Psoas muscle (tissue), 8 donors: ENCODE measurements at places on chromosomes 6 and 20. TPM values are rescaled to one million over a fixed set of nuclear protein-coding genes. Genes with fewer than 3 reads are reported as not detected.

GRCh38 chr6:70823651-70824050, 133.2 kb downstream of the B3GAT2 start:
- no peak for DNase-seq

GRCh38 chr20:17423782-17424181, 107.4 kb downstream of the BFSP1 start:
- no peak for DNase-seq

DNA sequence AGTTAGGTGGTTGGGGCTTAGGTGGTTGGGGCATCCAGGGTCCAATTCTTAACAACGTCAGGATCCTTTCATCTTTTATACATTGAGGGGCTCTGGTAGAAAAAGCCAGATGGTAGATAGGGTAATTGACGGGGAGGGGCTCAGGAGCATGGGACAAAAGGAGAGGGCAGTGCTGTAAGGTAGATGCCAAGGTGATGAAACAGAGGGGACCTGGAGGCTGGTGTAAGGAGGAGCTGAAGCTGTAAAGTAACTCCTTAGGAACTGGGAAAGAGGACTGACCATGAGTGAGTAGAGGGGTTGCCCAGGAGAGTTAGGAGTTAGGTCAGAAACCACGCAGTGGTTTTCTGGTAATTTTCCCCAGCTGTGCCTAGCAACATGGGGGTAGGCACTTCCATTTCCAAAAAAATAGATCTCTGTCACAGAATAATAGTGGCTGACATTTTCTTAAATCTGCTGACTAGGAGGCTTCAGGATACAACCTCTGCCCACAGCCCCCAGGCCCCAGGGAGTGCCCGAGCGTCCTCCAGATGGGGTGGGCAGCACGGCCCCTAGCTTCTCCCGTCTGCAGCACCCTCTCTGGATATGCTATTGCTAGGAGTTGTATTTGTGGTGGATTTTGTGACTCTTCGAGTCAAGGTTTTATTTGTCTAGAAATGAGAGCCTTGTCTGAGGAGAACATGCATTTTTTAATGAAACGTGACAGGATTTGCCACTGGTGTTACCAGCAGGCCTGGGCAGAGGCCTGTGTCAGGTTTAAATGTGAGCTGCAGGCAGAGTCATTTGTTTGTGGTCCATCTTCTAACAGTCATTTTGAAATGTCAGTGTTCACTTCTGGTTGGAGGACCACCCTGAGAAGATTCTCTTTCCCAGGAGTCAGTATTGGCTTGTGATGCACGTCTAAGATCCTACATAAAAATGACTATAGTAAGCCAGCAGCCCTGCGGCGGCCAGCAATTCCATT, 44.6 kb downstream of the TULP4 start:
- no peak for DNase-seq

DNA sequence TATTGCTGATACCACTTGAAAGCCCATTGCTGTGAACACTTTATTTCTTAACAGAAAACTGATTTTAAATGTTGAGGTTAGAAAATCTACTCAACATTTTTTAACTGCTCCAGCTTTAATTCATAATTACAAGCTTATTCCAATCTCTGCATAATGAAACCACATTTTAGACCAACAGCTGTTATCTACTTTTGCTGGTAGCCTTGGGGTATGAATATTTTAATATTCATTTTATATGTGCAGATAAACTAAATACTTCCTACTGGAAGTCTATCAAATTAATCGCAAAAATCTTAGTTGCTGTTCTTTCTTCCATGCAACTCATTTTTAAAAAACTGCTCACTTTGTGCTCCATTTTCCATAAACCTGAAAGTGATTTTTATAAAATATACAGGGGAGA, 189.3 kb upstream of the SLC35B3 start:
- DNase-seq: no peak

- no peak for DNase-seq
These were observed 53.7 kb downstream of the PPP1R16B start for GRCh38 chr20:38859070-38859690.

GRCh38 chr20:50050660-50051308, 62.2 kb downstream of the UBE2V1 start:
- DNase-seq: no peak

- no peak for DNase-seq
These were observed 151.7 kb downstream of the THBS2 start for GRCh38 chr6:169101981-169102380.

- DNase-seq: no peak
These were observed 1.1 kb downstream of the SYNJ2 start for GRCh38 chr6:157982563-157983405.

DNA sequence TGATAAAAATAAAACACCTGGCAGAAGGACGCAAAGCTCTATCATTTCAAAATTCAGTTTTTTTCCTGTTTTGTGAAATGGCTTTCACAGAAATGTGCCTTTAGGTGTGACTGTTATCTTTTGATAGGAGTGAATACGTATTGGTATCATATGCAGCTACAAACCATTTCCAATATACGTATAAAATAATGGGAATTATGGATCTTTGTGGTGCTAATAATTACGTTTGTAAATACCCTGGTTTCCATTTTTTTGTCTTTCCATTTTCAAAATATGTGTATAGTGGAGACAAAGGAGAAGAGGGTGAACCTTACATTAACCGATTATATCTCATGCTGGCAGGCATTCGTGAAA, 108.7 kb upstream of the GMDS start:
- DNase-seq: no peak

- no peak for DNase-seq
These were observed 859.7 kb upstream of the ADGRB3 start for GRCh38 chr6:67775333-67775732.

GRCh38 chr6:85764844-85765243, 122.2 kb upstream of the SYNCRIP start:
- DNase-seq: no peak

GRCh38 chr6:111154981-111155380, 67.7 kb downstream of the SLC16A10 start:
- no peak for DNase-seq

DNA sequence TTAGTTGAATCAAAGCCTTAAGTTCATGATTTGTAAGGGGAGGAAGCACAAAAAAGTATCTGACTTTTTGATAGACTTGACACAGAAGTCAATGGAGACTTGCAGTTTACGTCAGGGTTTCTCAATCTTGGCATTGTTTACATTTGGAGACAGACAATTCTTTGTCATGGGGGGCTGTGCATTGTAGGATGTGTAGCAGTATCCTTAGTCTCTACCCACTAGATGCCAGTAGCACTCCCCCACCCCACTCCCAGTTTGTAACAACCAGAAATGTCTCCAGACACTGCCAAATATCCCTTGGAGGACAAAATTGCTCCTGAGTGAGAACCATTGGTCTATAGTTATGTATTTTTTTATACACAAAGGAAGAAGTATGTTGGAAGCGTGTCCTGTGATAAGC, 434.1 kb downstream of the RFPL4B start:
- DNase-seq: no peak

GRCh38 chr20:25309395-25310267, 61.7 kb downstream of the PYGB start:
- DNase-seq: peak; percentile 72

DNA sequence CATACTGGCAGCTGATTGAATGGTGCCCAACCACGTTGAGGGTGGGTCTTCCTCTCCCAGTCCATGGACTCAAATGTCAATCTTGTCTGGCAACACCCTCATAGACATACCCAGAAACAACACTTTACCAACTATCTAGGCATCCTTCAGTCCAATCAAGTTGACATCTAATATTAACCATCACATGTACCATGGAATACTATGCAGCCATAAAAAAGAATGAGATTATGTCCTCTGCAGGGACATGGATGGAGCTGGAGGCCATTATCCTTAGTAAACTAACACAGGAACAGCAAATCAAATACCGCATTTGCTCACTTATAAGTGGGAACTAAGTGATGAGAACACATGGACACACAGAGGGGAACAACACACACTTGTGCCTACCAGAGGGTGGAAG, 206.9 kb upstream of the RNF217 start:
- DNase-seq: no peak

- DNase-seq: no peak
These were observed 266.3 kb downstream of the PTPRT start for GRCh38 chr20:42923348-42923918.

DNA sequence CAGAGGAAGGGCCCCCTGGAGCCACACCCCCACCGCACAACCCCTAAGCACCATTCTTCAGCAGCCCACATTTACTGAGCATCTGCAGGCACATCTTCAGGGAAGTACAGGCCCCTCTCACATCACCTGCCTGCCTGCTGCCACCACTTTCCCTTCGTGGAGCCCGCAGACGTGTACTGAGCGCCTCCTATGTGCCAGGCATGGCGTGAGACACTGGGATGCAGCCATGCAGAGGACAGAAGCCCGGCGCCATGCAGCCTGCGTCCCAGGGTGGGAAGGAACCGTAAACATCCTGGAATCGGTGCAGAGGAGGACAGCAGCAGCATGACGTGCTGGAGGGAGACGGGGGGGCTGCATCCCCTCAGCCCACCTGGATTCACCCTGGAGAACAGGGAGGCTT, 78.1 kb downstream of the GRM4 start:
- DNase-seq: no peak

- no peak for DNase-seq
These were observed 488.9 kb downstream of the PRKN start for GRCh38 chr6:162238675-162239074.

- DNase-seq: no peak
These were observed 20.4 kb upstream of the UNC93A start for GRCh38 chr6:167270499-167271311.

DNA sequence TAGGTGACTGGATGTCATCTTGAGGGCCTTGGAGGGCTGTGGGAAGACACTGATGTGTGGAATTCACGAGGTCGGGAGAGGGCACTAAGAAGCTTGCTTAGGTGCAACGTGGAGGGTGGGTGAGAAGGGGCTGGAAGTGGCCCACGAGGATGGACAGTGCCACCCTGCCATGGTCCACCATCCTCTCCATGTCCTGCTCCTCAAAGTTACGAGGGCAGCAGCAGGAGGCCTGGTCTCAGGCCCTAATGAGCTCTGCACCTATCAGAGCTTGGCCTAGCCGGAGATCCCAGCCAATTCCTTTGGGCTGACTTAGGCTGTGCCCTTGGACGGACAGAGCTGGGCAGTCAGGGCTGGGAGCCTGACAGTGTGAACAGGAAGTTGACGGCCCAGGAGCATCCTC, 27.8 kb upstream of the SCRT2 start:
- DNase-seq: no peak

DNA sequence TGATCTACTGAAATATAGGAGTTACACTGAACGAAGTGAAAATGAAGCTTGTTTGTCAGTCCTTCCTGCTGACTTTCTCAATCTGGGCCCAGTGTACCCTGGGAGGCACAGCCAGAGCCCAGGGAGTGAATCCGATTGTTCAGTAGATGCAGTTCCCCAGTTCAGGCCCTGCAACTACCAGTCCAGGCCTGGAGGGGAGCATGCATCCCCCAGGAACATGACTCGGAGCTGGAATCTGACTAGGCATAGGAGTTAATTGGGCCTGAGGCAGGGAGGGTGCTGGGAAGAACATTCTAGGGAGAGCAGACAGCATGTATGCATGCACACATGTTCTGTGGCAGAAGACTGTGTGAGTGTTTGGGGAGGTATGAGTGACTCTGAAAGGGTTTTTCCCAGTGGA, 42.1 kb downstream of the PHACTR3 start:
- no peak for DNase-seq

- DNase-seq: no peak
These were observed 101.1 kb downstream of the ISM1 start for GRCh38 chr20:13322198-13322597.

GRCh38 chr20:39468703-39469102, 506.6 kb downstream of the DHX35 start:
- DNase-seq: no peak

DNA sequence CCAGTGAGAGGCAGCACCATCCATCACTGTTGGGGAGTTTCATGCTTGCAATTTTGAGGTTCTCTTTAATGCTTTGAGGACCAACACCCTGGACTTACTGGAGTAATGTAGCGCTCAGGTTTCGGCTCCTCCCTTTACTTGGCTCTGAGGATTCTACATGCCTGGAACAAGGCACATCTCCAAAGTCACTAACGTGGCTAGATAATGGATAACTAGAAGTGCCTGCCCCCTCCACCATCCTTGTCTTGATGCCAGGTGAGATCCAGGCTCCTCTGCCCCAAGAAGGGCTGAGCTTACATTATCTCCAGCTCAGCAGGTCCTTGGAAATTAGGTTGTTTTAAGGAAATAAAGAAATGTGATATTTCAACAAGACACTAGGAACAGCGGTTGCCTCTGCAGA, 75.5 kb upstream of the ZNFX1 start:
- no peak for DNase-seq

DNA sequence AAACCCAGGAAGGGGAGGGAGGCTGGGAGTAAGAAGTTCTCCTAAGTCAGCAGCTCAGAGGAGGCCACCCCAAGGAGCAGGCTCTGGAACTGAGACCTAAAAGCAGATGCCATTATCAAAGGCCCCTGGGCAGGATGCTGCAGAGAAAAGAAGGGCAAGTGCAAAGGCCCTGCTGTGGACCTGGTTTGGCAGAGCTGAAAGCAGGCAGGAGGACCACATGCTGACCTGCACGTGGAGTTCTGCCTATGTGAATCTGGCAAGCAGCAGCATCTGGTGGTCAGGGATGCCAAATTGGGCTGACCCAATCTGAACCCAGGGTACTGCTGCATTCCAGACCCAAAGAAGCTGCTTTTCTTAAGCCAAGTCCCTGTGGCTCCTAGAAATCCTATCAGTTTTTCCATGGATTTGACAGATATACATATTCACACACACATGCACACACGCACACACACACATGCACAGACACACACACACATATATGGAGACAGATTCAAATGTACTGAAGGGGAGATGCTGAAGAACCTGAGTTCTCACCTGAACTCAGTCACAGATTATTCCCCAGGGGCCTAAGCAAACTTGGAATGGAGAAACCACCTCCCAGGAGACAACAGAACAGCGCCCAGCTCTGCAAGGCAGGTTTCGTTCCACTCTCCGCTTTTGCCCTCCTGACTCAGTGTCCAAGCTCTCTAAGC, 119.9 kb downstream of the FOXA2 start:
- DNase-seq: no peak

DNA sequence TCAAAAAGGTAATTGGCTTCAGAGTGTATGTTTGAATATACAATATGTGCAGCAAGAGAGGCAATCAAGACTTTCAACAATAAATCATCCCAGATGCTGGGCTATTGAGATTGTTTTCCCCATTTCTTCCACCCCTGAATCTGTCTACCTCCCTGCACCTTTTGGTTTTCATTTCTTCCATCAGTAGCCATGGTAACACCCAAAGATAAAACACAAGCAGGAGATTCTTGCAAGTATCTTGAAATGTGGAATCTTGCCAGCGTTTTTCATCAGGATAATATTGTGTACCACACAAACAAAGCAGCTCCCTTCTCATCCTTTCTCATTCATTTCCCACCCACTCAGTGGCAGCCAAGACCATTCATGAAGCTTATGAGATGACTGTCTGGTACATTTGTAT, 73.0 kb upstream of the NRSN1 start:
- no peak for DNase-seq

The PPARD gene
- 39.5 TPM for total RNA-seq

The LAMA5 gene
- 58.7 TPM for total RNA-seq

The NT5E gene
- total RNA-seq: 2.4 TPM

The PRR18 gene
- total RNA-seq: not detected

The SLC17A2 gene
- not detected for total RNA-seq

The RBBP8NL gene
- not detected for total RNA-seq

The PNLDC1 gene
- not detected for total RNA-seq

The EFCAB8 gene
- 0.08 TPM for total RNA-seq
